Myocyte (in vitro differentiated cells): ENCODE measurements at places on chromosomes 6 and 20.

DNA sequence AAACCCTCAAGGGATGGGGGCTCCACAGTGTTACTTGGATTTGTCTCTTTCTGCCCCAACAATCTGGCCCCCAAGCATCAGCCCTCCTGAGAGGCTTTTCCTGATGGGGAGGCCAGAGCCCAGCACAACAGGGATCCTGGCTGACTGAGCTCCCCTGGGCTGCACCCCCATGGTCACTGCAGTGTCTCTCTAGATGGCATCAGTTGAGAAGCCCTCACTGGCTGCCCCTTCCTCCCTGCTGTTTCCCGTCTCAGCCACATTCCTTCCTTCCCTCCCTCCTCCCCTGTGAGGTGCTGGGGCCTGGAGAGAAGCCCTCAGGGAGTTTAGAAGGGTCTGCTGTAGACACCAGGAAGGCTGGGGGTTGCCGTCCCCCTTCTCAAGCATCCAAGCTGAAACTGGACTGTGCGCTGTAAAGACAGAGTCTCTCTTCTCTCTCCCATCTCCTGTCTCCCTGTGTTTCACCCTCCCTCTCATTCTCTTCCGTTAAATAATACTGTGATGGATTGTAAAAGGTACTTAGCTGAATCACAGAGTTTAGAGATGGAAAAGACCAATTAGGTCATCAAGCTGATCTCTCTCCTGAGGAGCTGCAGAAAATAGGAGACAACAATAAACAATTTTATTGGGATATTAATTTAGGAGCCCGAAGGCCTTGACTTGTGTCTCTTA, 29.7 kb downstream of the SAYSD1 start:
- DNase-seq: no peak

DNA sequence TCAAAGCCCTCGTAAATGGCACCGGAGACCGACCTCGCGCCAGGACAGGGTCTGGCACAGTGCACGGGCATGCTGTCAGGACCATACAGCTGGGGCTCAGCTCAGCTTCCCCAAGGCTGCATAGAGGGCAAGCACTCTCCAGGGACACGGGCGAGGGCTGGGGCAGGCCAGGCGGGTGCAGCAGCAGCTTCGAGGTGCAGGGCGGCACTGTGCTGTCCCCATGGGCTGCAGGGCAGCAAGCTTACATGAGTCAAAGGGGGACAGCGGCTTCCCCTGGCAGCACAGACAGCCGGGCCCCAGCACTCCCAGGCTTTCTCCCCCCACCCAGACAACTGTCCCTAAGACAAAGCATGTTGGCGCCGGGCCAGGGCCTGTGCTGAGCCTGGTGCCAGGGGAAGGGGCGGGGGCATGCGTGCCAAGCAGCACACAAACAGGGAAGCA, 25.7 kb downstream of the PSMG4 start:
- DNase-seq: no peak

DNA sequence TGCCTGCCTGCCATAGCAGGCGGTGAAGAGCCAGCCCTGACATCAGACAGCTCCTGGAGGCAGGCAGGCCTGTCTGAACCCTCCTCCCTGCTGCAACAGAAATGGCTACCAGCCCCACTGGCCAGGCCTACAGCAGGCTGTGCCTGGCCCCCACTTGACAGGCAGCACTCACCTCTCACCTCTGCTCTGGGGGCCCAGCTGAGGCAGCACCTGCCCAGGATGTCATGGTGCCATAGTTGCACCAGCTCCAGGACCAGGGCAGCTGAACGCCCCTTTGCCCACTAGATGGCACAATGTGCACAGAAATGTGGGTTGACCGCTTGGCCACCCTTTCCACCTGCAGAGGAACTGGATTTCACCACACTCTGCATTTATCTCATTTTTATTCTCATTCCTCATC, 30.6 kb downstream of the MRPL14 start:
- peak; percentile 82 for DNase-seq

- no peak for DNase-seq
These were observed 36.3 kb downstream of the ROS1 start for GRCh38 chr6:117389227-117390057.

DNA sequence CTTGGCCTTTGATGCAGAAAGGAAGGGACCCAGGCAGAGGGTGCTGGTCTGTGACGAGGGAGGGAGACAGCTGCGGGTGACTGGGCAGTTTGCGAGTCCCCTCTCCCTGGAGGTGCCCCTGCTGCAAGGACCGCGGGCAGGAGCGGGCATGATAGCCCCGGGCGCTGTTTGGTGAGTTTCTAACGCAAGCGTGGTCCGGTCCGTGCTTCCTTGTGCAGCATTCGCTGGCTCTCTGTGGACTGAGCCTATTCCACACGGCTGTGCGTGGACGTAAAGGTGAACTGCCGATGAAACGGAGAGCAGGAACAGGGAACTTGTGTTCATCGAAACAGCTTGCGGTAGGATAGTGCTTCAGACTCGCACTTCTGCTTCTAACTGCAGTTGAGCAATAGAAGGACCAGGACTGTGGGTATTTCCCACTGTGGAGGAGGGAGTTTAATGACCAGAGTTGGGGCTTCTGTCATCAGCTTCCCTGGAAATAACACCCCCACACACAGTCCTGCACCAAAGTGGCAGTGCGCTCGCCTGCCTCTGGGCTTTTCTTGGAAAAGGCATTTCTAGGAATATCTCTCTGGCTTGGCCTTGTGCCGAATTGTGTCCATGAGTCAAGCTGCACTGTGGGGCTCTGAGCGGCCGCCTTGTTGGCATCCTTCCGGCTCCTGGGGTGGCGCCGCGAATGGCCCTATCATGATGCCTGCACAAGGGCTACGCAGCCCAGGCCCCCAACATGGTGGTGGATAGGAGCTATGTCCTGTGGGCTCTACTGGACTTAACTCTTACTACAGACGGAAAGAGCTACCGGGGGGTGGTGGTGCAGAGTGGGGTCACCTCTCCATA, 48.9 kb downstream of the DUSP22 start:
- DNase-seq: no peak

DNA sequence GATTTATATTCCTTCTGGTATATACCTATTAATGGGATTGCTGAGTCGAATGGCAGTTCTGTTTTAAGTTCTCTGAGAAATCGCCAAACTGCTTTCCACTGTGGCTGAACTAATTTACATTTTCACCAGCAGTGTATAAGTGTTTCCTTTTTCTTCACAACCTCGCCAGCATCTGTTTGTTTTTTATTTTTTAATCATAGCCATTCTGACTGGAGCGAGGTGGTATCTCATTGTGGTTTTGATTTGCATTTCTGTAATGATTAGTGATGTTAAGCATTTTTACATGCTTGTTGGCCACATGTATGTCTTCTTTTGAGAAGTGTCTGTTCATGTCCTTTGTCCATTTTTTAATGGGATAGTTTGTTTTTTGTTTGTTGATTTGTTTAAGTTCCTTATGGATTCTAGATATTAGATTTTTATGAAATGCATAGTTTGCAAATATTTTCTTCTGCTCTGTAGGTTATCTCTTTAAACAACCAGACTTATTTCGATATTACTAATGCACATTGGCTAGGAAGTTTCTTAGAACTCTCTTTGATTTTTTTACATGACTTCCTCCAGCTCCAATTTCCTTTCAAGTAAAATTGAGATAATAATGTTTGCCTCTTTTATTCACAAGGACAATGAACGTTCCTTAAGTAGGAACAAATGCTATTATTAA, 12.2 kb upstream of the VNN1 start:
- no peak for DNase-seq
